ENCODE measurements at places on chromosomes 6 and 20.

DNA sequence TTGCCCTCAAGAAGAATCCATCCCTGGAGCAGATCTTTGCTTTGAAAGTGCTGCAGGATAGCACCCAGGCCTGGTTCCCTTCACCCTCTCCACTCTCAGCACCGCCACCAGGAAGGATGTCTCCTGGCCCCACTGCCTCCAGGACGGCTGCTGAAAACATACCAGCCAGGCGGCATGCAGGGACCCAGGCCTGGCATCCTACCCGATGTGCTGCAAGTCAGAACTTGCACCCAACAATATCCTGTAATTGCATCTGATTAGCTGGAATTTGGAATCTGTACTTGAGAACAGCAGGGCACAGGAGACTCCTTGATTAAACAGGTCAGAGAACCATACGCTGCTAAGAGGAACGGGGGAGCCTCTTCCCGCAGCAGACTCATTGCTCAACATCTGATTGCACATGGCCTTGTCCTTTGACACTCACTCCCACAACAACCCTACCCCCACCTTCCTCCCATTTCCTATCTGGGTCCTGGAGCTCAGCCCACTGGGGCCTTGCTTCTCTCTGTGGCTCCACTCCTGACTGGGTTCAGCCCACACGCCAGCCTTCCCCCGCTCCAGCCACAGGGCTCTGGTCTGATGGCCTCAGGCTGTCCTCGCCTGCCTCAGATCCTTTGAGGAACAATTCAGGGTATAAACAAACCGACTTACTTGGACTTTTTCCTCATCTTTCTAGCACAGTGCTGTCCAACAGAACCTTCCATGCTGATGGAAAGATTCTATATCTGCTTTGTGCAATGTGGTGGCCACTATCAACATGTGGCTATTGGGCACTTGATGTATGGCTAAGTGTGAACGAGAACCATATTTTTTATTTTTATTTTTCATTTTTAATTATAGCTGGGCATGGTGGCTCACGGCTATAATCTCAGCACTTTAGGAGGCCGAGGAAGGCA, 78.0 kb downstream of the FGD2 start:
- no peak for DNase-seq

DNA sequence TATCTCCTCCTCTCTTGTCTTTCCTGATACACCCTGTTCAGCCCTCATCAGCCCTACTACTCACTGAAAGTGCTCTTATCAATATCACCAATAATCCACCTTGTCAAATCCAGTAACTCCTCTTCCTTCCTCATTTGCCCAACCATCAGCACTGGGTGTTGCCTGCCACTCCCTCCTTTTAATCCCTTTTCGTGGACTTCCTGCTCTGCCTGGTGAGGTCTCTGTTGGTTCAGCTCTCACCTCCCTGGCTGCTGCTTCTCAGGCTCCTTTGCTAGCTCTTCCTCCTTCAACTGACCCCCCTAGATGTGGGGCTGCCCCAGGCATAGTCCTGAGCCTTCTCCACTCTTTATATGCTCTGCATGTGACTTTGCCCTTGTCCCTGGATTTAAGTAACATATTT, 92.5 kb downstream of the PREP start:
- no peak for DNase-seq

DNA sequence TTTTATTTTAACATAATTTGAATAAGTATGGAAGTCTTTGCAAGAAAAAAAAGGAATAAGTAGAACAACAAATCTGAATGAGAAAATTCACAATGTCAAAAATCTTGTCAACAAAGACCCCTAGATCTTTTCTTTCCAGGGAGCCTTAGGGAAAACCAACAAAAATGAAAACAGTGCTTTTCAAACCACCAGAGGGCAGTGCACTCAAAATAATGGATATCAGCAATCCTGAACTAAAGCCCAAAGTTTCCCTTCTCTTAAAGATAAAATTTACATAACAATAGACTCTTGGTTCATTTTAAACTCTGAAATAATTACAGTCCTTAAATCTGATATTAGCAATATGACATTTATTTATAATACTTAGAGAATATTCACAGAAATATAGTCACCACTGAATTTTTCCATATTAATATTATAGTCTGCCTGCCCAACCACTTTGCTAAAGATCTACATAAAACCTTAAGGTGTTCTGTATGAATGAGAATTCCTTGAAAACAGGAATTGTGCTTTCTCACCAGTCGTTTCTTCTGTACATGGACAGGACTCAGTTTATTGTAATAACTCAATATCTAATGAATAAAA, 105.3 kb upstream of the BMP5 start:
- no peak for DNase-seq

DNA sequence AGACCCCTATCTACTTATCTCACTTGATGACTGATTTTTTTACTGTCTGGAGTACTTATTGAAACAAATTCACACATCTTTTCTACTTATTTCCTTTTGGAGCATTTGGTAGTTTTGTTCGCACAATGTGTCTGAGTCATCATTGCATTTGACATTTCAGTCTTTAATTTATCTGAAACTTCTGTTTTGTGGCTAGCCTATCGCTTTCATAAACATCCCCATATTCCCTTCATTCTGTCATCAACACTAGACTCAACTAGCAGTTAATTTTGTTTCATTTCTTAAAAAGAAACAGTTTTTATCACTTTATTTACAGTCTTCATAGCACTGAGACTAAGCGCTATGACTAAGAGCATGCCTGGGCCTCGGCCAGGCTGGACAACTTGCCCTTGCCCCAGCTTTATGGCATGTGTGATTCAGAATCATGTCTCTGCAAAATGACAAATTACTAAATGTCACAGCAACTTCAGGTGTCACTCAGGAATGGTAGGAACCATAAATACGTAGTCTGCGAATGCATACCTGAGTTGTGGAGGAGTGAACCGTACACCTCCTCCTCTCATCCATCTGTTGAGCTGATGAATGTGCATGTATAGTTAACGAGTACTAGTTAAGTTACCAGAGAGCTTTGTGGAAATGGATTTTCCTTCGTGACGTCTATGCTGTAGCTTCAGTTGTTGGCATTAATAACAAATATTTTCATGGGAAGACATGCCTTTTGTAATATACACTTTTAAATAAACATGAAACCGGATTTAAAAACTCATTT, 16.2 kb downstream of the L3MBTL3 start:
- no peak for DNase-seq

DNA sequence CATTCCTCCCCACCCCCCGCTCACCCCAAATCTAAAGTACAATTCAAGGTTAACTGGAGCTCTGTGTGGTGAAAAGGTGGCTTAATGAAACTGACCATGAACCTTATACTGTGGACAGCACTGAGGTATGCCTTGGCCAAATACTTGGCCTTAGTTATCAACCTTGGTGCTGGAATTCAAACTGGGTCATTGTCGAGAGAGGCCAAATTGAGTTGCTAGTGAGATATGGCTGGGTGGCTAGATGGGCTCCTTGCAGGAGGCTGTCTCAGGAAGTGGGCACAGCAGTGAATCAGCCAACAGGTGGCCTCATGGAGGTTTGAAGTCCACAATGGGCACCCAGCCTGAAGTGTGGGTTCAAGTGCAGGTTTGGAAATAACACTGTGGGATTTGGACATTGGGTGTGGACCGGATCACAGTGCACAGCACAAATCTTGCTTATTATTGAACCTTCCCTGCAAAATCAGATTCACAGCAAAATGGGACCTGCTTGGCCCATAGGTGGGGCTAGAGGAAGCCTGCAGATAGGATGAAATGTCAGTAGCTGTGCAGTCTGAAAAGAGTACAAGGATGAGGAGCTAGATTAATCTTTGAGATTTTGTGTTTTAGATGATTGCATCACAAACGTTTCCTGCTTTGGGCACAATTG, 5.6 kb upstream of the BTBD3 start:
- DNase-seq = no peak

- DNase-seq = no peak
These were observed 26.9 kb upstream of the EYA4 start for GRCh38 chr6:133214267-133214666.

- DNase-seq = no peak
These were observed 26.9 kb upstream of the CBLN4 start for GRCh38 chr20:56032251-56032650.

GRCh38 chr6:114445846-114446245, 103.0 kb upstream of the HS3ST5 start:
- DNase-seq = no peak

- no peak for DNase-seq
These were observed 686.7 kb downstream of the COL12A1 start for GRCh38 chr6:74519163-74519562.

DNA sequence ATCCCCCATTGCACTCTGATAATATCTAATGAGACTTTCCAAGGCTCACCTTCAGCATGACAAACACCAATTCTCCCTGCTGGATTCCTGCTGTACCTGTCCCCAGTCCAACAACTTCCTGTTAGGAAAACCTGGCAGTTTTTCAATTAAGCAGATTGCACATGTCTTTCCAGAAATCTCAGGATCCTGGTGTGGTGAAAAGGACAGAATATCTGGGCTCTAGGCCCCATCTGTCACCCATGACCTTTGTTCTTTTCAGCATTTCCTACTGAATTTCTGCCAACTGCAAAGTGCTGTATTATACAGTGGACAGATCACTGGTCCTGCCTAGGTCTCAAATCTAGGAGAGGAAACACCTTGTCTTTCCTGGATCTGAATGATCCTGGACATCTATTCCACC, 27.7 kb upstream of the DTNBP1 start:
- DNase-seq = no peak

DNA sequence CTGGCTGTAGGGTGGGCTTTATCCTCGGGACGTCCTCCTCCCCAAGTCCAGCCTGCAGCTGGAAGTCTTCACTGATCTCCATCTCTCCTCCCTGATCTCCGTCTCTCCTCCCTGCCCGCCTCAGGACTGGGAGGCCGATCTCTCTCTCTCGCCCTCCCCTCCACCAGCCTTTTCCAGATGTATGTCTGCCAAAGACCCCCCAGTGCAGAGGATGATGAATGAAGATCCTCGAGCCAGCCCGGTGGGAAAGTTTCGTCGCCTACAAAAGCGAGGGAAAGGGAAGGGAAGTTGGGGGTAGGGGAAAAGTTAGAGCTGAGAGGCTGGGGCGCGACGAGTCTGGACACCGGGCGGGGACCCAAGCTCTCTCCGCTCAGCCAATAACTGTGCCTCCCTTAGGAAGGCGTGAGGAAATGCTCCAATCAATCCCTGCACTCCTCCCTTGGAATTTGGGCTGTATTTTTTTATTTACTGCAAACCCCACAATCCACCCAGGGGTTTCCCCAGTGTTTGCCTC, 595 bp upstream of the SRF start:
- DNase-seq = peak; percentile 43

- DNase-seq = no peak
These were observed 7.1 kb upstream of the MYB start for GRCh38 chr6:135173989-135174484.

- DNase-seq = no peak
These were observed 295.0 kb downstream of the PKHD1 start for GRCh38 chr6:51792273-51793030.

- no peak for DNase-seq
These were observed 113.9 kb downstream of the SGK1 start for GRCh38 chr6:134204031-134204430.

GRCh38 chr6:123769431-123769830, 34.2 kb upstream of the NKAIN2 start:
- DNase-seq = no peak
